ENCODE measurements at places on chromosomes 7 and 10.

- DNase-seq, result no peak
Observed at GRCh38 chr10:6055929-6056328, 6.2 kb downstream of the IL2RA start.

DNA sequence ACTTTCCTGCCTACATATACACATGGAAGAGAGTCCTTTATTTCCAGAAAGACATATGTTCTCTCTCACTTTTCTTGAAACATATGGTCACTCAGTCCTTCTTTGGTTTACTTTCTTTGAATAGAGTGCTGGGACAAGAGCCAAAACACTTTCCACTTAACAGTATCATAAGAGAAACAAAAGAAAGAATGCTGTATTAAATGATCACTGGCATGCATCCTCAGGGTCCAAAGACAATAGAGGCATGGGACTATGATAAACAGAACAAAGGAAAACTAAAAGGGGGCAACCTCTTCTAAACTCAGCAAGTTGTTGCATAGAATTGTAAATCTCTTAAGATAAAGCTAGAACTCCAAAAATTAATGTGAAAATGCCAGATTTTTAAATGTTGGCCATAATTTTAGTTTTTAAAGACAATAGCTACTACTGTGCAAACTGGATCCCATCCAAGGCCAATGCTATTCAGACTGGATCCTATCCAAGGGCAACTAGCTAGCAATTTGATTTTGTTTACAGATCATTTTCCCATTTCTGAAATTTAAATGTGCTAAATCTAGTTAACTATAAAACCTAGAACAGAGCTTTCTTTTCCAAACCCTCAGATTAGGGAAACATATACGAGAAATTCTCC, 687.5 kb downstream of the SORCS3 start:
- no peak for DNase-seq

GRCh38 chr10:62326176-62326575, 48.0 kb upstream of the ZNF365 start:
- DNase-seq, result no peak

GRCh38 chr7:83469491-83469890, 179.4 kb downstream of the SEMA3E start:
- DNase-seq, result no peak

GRCh38 chr7:35260246-35260645, 6.3 kb upstream of the TBX20 start:
- DNase-seq, result no peak

GRCh38 chr7:156534925-156535324, 105.6 kb upstream of the RNF32 start:
- DNase-seq, result no peak

- DNase-seq, result no peak
Observed at GRCh38 chr7:14892961-14893360, 9.6 kb downstream of the DGKB start.

DNA sequence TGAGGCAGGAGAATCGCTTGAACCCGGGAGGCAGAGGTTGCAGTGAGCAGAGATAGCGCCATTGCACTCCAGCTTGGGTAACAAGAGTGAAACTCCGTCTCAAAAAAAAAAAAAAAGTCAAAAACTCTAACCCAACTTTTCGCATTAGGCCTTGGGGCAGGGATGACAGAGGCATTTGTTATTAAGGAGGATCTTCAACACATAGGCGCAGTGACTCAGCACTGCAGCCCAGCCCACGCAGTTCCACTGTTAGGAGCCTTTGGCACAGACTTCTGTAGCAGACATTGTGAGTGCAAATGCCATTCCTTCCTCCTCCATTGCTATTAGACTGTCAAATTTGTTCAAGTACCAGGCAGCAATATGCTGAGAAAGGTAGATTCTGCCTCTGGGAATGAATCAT, 43.1 kb upstream of the KLHL7 start:
- DNase-seq, result no peak

DNA sequence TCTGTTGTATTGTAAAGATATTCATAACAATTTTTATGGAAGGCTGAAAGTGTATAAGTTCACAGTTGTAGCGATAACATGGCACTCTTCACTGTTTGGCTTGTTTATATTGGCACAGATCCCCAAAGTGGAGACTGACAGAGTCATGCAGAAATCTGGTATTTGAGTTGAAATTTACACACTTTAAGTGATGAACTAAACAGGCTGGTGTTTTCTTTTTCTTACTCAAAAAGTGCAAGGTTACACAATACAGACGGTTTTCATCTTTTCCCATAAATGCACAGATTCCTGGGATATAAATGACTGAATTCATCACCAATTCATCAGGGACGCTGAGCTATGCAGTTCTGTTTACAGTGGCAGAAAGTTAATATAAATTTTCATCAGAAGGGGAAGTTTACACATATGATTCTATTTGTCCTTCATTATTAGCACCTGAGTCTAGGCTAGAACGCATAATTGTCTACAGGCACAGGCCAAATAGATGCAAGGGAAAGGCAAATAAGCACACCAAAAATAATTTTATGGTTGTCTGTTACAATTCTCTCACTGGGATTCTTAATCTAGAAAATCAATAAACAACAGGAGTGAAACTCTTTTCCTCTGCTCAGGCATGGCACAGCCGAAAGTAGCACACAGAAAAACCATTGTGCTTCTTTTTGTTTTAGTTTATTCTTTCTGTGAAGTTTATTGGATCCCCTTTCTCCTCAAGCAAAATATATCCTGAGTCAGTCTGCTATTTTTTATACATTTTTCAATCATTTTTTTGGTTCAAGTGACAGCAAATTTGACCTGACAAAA, 88.0 kb downstream of the FOXP2 start:
- no peak for DNase-seq

GRCh38 chr10:34766266-34766600, 48.9 kb downstream of the PARD3 start:
- DNase-seq, result peak; percentile 63

DNA sequence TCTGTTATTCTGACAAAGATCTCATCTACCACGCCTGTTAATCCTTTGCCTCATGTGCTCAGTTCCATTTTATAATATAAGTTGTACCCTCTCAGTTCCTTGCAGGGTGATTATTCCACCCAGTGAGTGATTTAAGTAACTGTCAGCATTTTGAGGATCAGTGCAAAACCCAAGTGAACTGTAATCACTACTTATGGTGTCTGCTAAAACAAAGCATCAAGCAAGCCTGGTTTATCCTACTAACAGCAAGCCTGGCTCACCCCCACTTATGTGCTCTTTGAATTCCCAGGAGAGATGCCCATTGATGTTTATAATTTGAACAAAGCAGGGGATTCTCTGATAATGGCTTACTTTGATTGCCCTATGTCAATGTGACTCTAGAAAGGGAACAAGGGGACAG, 186.8 kb upstream of the LRGUK start:
- DNase-seq, result peak; percentile 49

GRCh38 chr7:41020056-41020455, 682.8 kb downstream of the INHBA start:
- no peak for DNase-seq

GRCh38 chr7:125484755-125485154, 555.1 kb upstream of the POT1 start:
- DNase-seq, result no peak

DNA sequence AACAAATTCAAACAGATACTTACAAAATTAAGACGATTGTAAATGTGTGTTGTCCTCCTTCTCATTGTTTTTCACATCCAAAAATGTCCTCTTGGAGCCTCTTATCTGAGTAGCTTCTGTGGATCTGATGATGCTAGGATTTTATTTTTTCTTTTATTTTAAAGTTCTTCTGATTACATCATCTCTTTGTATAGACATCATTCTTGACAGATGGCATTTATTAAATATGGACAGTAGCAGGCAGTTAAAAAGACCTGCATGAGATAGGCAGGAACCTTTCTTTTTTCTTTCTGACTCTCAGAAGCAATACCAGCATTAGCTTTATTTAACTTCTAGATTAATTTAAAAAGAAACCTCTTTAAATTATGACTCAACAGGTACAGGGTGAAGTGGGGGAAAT, at the start of gene RPA3:
RPA3 (minus strand) TSS at position 116 of the 400 bp plus-strand sequence. CDS start 78,189 bp downstream, outside the sequence.
- no peak for DNase-seq

DNA sequence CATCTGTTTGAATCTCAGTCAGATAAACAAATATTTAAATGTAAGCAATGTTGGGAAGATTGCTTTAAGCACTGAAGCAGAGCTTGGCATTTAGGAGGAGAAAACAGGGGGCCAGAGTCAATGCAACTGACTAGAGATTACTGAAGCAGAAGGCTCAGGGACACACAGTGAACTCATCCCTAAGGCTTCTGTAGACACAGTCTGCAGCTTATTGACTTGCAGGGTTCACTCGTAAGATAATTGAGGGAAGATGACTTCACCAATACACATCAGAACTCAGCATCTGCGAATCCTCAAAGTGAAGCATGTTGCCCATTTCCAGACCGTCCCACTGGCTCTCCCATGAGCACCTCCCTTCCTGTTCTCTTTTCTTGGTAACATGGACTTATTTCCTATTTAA, 363.4 kb upstream of the PFKP start:
- DNase-seq, result no peak

DNA sequence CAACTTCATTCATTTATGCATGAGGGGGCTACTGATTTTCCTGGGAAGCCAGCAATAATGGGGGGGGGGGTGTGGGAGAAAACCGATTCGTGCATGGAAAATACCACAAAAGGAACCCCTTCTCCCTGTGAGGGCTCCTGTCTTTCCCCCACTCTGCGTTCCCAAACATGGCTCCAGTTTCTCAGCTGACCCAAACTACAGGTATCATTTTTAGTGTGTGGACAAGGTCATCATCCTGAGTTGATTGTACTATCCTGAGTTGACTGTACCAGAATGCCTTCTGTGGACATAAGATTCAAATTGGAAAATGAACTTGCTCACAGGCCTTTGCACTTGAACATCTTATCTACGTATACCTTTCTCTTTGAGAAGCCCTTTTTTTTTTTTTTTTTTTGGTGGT, 49.9 kb downstream of the ZRANB1 start:
- DNase-seq, result no peak

- no peak for DNase-seq
Observed at GRCh38 chr7:31027161-31027965, 24.7 kb upstream of the ADCYAP1R1 start.

DNA sequence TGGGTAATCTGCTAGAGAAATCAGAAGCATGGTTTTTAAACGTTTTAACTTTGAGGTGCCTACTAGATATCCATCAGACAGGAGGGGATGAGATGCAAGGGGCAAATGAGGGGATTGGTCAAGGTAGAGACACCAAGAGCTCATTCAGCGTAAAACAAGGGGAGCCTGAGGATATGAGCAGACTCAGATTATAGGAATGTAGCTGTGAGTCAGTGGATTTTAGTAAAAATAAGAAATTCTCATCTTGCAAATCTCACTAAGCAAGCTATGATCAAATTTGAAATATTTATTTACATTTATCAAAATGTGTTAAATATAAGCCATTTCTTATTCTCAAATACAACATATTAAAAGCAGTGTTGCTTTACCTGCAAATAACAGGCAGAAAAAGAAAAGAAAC, 21.4 kb upstream of the TFEC start:
- DNase-seq, result no peak

DNA sequence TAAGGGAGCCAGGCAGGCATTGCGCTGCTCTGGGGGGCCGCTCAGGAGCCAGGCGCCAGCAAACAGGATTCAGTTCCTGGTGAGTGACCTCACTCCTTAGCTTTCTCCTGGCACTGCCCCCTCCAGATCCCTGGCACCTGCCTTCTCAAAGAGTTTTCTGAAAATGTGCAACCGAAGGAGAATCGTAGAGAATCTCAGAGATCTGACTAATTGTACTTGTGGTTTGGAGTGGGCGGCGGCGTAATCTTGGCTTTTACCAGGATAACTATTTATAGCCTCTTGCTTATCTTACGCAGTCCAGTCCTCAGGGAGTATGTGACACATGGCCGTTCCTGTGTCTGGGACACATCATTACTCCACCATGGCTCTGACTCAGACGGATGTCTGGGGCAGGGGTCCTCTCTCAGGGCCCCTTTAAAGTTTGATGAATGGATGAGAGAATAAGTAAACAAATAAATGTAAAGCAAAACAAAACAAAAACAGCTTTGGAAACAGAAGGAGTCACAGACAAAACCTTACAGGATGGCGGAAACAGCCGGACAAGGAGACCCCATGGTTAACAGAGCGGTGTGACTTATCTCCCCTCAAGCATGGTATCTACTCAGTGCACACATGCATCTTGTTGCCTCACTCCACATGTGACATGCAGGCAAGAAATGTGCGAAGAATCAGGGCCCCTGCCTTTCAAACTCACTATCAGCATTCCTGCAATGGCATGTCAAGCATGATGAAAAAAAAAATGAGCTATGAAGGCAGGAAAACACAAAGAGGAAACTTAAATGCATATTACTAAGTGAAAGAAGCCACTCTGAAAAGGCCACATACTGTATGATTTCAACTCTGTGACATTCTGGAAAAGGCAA, 99.7 kb downstream of the TNS3 start:
- DNase-seq, result no peak

GRCh38 chr7:127798023-127798422, 146.0 kb downstream of the SND1 start:
- DNase-seq, result no peak

GRCh38 chr10:62166331-62167131, 102.1 kb downstream of the RTKN2 start:
- no peak for DNase-seq

GRCh38 chr10:23404461-23404980, 34.4 kb upstream of the OTUD1 start:
- no peak for DNase-seq

DNA sequence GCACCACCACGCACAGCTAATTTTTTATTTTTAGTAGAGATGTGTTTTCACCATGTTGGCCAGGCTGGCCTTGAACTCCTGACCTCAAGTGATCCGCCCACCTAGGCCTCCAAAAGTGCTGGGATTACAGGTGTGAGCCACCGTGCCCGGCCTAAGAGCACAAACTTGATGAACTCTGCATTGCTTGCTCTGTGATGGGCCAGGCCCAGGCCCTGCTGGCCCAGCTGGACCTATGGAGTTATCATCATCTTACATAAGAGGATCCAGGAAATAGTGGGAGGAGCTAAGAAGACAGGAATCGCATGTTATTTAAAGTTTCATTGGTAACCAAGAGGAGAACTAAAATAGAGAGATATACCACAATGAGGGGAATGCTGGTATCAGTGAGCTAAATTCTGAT, 86.9 kb downstream of the DAGLB start:
- DNase-seq, result no peak

DNA sequence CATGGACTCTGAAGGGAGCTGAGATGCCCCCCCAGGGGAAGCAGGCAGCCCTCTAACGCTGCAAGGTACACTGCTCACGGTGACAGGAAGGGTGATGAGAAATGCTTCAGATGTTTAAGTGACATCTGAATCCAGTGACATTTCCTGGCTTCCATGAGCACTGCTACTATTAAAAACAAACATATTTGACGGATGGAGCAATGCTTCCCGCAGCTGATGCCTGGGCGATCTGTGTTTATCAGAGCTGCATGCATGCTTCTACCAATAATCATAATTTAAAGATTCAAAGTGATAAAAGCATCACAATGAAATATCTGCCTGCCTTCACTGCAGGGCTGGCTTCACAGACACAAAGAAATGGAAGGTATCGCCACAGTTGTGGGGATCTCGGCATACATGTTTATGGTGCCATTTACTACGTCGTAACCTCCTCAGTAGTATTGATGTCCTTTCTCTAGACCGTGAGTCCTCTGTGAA, 66.1 kb upstream of the AOAH start:
- DNase-seq, result no peak

Measured in NCI-H1436 treated with DMSO at 0.1 percent for 48 hours (cell line).